ENCODE measurements at places on chromosomes 2 and 18.

GRCh38 chr2:10448576-10449485 is 704 bp upstream of the ODC1 start:
- peak; percentile 87 for DNase-seq

GRCh38 chr2:69524799-69525198 is 87.6 kb upstream of the NFU1 start:
- DNase-seq = no peak

DNA sequence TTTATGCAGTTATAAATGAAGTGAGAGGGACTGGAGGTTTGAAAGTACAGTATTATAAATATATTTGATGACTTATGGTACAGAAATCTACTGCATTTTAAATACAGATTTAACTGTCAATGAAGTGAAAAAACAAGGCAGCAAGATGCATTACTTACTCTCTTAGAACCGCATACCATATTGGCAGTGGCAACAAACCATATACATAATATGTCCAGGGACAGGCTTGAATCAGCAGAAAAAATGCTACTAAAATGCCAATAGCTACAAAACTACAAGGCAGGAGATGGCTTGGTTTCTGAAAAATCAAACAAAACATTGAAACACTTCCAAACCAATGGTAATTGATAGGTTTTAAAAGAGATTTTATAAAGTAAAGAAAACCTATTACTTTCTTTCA is 77.2 kb downstream of the PIGN start:
- DNase-seq = no peak

- DNase-seq = no peak
These were observed 6.1 kb upstream of the PCBP1 start for GRCh38 chr2:70081221-70081620.

DNA sequence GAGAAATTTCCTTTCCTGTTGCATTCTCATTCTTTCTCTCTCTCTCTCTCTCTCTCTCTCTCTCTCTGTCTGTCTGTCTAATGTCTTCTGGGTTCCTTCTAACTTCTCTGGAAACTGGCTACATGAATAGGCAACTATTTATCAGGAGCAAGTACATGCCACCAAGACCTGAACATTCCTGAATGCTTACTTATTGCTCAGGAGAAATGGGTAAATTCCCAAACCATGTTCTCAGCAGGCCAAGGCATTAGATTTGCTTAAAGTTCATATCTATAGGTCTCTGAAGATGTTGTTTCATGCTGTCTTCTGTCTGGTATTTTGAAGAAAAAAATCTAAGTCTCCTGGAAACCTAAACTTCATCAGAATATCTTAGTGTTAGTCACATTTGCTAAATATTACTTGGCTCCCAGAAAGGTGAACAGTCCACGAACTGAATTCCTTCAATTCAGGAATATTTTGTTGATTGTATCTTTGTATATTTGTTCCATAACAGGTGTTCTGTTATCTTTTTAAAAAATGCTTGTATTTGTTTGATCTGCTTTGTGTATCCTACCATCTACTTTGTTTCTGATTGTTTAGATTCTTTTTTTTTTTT is 77.2 kb upstream of the FIGN start:
- no peak for DNase-seq

- DNase-seq = no peak
These were observed 999.8 kb upstream of the CDH2 start for GRCh38 chr18:29176681-29177080.

DNA sequence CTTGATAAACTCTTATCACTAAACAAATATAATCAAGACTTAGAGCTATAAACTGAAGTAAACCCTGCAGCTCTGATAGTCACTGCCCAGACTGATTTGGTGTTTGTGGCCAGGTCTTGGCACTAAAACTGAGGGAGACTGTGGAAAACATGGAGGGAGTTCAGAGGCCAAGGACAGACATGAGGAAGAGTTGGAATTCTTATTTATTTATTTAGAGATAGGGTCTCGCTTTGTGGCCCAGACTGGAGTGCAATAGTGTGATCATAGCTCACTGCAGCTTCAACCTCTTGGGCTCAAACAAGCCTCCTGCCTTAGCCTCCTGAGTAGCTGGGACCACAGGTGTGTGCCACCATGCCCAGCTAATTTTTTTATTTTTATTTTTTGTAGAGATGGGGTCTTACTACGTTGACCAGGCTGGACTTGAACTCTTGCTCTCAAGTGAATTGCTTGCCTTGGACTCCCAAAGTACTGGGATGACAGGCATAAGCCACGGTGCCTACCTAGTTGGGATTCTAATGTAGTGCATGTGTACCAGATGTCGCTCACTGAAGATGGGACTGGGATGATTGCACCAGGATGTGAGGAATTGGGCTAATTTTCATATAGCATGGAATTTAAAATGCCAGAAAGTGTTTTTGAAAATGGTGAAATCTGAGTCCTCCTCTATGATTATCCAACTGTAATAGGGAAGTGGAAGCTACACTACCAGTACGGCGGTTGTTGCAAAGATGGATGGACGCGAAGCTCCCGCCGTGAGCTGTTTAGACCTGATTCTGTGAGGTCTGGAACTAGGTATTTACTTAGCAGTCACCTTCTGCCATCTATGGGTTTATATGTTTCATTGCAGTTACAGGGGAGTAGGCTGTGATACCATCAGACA is 52.7 kb upstream of the CTLA4 start:
- DNase-seq = peak; percentile 42

GRCh38 chr2:101478181-101479001 is 3.5 kb upstream of the RFX8 start:
- DNase-seq = no peak

DNA sequence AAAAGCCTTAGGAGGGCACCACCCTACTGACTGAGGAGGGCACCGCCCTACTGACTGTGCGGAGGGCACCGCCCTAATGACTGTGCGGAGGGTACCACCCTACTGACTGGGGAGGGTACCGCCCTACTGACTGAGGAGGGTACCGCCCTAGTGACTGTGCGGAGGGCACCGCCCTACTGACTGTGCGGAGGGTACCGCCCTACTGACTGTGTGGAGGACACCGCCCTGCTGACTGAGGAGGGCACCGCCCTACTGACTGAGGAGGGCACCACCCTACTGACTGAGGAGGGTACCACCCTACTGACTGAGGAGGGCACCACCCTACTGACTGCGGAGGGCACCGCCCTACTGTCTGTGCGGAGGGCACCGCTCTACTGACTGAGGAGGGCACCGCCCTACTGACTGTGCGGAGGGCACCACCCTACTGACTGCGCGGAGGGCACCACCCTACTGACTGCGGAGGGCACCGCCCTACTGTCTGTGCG is 150.2 kb upstream of the NFATC1 start:
- no peak for DNase-seq

DNA sequence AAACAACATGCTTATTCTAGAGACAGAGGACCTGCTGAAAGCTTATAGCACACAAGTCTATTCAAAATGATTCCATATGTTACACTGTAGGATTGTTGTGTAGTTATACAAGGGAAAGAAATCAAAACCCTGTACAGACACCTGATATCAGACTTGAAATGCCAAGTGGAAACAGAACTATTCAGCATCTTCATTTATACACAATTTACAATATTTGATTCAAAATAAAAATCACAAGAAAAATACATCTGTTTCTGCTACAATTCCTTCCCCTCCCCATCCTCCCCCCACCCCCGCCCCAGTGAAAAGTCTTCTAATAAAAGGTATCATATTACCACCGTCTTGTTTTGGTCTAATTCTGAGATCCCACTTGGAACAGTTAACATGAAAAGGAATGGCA is 37.5 kb upstream of the NFU1 start:
- DNase-seq = no peak

DNA sequence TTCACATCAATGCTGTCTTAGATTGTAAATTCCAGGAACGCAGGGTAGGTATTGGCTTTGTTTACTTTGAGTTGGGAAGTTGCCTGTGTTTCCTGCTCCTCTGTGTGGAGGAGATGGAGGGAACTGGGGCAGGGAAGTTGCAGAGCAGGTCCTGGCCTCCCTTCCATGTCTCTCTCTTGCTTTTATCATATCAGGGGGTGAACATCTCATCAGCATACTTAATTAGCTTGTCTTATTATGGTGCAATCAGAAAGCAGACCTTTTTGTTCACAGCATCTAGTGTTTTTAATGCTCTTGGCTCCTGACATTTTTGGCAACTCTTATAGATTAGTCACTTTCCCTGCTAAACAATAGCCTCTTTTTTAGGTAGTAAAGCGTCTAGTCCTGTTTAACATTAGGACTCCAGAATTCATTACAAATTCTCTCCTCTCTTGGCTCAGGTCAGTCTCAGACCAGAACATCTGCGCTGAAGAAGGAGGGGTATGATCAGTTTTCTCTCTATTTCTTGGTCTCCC is 11.5 kb upstream of the DIPK1C start:
- no peak for DNase-seq

- peak; percentile 81 for DNase-seq
These were observed 17.2 kb upstream of the HK2 start for GRCh38 chr2:74816540-74817303.

DNA sequence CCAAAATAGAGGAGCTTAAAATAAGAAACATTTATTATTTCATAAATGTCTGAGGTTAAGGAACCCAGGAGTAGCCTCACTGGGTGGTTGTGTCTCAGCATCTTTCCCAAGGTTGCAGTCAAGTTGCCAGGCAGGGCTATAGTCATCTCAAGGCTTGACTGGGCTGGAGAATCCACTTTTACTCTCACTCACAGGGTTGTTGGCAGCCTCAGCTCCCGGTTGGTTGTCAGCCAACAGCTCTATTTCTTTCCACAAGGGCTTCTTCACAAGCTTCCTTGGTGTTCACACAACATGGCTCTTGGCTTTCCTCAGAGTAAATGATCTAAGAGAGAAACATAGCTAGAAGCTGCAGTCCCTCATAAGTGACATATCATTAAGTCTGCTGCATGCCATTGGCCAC is 55.6 kb upstream of the TEX51 start:
- DNase-seq = no peak

DNA sequence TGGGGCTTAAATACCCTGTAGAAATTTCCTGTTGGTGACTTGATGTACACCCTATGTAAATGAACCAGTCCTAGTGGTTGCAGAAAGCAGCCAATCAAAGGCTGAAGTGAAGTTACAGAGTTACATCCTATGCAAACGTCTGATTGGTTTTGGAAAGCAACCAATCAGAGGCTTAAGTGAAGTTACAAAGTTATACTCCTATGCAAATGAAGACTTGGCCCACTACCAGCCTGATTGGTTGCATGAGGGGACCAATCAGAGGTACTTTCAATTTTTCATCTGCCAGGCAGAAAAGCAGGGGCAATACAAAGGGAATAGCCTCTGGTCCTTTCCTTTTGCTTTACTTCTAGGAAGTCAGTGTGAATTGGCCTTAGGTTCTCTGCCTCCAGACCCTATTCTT is 13.6 kb upstream of the ZNF397 start:
- DNase-seq = no peak
